ENCODE measurements at places on chromosomes 2 and 18.

GRCh38 chr2:59957504-59957903 lies 596.0 kb downstream of the BCL11A start:
- no peak for DNase-seq

DNA sequence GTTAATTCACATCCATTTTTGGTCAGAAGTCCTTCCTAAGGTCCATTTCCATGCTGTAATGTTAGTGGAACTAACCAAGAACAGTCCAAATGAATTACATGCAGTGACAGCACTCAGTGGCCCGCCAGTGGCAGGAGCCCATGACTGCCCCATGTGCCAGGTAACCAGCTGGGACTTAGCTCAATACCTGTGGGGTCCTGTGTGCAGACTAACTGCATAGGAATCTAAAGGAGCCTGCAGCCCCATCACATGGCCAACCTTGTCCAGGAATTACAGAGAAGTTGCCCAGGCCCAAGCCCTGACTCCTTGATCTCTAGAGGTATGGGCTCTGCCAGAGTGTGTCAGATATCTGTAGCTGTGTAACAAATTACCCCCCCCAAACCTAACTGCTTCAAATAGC lies 35.4 kb upstream of the GPR17 start:
- no peak for DNase-seq

DNA sequence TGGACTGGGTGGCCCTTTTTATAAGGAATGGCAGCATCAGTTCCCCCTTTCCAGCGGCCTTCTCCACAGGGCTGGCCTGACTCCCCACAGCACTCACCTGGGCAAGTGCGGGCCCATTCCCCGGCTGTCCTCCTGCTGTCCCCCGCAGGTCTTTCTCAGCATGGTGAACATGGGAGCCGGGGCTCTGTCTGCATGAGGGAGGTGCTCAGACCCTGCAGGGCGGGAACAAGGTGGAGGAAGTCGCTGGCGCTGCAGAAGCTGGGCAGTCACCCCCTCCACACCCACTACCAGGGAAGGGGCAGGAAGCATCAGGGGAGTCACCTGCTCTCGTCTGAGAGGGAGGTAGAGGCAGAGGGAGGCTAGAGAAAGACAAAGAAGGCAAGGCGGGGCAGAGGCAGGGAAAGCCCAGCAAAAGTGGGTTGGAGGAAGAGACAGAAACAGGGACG lies 12.2 kb downstream of the HES6 start:
- no peak for DNase-seq

- no peak for DNase-seq
These were observed 307.9 kb downstream of the SLC8A1 start for GRCh38 chr2:40144022-40144421.

GRCh38 chr2:35852-36251 lies 10.5 kb downstream of the FAM110C start:
- DNase-seq: no peak

DNA sequence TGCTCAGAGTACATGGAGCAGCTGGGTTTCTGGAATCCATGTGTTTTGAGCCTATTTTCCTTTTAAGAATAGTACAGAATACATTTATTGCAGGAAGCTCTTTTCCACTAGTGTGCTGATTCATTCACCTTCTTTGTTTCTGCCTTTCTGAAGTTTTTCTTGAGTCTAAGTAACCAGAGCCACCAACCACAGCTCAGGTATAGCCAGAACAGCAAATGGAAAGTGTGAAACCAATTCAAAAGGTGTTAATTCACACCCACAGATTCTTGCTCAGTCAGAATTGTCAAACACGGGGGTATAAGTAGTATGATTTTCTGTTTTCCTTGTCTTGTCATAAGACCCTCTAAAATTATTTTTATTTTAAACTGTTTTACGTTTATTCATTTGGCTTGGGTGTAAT lies 75.9 kb upstream of the DYNAP start:
- no peak for DNase-seq

- no peak for DNase-seq
These were observed 63.4 kb downstream of the MREG start for GRCh38 chr2:215949991-215950404.

DNA sequence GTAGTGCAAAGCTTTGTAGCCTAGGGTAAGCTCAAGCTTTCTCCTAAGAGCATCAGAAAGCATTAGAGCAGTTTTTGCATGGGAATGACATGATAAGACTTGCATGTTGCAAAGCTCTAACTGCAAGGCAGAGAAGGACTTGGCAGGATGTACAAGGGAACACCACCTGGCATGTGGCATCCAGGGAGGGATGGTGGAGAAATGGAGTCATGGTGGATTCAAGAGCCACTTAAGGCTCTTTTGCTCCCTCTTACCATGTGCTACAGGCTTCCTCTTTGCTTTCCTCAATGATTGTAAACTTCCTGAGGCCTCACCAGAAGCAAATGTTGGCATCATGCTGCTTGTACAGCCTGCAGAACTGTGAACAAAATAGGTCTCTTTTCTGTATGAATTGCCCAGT lies 266.0 kb downstream of the GLI2 start:
- DNase-seq: no peak

GRCh38 chr18:12015416-12016062 lies 34.2 kb downstream of the IMPA2 start:
- DNase-seq: no peak

- no peak for DNase-seq
These were observed 1898.8 kb upstream of the PIK3C3 start for GRCh38 chr18:40056079-40056692.

DNA sequence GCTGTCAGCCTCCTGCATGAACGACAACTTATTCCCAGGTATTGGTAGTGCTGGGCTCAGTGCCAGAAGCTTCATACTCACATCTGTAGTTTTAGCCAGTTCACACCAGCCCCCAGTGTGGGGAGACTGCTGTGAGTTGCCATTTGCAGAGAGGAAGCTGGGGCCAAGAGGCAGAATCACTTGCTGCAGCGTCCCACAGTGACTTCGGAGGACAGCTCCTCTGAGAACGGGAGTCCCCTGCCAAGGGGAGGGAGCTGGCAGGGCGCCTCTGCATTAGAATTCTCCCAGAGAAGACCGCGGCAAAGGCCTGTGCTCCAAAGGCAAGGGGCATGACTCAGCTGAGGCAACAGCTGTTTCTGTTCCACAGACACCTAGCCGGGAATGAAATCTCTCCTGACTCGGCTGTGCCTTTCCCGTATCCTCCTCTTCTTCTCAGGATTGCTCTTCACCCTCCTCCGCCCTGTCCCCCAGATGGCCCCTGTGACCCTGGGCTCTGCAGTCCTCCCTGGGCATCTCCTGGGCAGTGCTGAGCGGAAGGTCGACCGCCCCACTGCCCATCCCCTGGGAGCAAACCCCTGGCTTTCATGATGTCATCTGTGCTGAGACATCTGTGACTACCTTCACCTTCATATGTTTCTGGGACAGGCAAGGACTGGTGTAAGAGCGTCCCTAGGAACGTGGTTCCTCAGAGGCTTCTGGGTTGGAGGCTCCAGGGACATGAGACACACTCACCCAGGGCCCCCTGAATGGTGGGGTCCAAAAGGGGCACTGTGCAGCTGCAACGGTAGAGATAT lies 18.0 kb downstream of the MAL start:
- DNase-seq: no peak

DNA sequence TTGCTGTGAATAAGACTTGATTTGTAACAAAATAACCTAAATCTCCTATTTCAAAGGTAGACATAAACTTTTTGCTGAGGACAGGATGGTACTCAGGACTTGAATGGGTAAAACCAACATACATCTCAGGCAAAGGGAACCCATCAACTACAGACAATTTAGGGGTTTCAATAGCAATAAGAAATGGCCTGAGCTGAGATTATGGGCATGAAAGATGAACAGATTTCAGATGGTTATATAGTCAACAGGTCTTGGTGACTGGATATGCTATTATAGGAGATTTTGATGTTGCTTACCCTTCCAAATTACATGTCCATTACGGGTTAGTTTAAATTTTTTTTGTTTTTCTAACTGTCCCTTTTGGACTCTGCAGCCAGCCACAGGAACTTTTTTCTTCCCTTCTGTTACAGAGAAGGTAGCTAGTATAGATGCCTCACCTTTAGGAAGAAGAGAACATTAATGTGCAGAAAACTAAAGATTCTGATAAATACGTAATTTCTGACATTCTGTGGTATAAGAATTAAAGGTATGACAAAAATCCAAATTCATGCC lies 4.6 kb downstream of the RPS27A start:
- DNase-seq: no peak

GRCh38 chr2:42493468-42494354 lies at the start of gene KCNG3:
Gene KCNG3, minus strand, starts transcription at chr2:42493982. Its CDS starts 481 bp downstream, at chr2:42493501.
- DNase-seq: peak; percentile 46

- DNase-seq: no peak
These were observed 835.1 kb downstream of the RNF144A start for GRCh38 chr2:7752291-7752690.

DNA sequence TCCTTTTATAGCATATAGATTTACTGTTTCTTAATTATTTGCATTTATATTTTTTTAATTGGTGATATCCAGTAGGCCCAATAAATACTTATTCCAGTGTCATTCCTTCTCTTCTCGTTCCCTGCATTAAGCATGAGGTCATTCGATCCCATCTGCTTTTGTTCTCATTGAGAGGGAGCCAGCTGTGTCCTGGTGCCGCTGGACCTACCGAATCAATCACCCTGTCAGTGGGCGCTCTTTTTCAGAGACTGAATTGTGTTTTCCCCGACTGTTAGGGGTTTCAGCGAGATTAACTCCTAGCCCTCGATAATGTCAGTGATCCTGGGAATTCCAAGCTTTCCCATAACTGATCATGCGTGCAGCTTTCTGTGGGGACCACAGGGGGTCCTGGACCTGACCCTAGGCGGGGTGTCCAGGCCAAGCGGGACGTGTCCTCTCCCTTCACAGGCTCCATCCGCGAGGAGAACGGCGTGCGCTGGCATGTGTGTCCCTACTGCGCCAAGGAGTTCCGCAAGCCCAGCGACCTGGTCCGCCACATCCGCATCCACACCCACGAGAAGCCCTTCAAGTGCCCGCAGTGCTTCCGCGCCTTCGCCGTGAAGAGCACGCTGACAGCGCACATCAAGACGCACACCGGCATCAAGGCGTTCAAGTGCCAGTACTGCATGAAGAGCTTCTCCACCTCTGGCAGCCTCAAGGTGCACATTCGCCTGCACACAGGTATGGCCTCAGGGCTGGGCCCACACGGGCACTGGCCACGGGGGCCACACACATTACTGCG lies 72.4 kb downstream of the ZNF236 start:
- DNase-seq: no peak

- peak; percentile 46 for DNase-seq
These were observed 147.1 kb upstream of the FHL2 start for GRCh38 chr2:105545730-105546627.

- DNase-seq: no peak
These were observed 1612.6 kb upstream of the CELF4 start for GRCh38 chr18:39178166-39178565.

- DNase-seq: no peak
These were observed 143.1 kb downstream of the SETBP1 start for GRCh38 chr18:44823782-44824181.

DNA sequence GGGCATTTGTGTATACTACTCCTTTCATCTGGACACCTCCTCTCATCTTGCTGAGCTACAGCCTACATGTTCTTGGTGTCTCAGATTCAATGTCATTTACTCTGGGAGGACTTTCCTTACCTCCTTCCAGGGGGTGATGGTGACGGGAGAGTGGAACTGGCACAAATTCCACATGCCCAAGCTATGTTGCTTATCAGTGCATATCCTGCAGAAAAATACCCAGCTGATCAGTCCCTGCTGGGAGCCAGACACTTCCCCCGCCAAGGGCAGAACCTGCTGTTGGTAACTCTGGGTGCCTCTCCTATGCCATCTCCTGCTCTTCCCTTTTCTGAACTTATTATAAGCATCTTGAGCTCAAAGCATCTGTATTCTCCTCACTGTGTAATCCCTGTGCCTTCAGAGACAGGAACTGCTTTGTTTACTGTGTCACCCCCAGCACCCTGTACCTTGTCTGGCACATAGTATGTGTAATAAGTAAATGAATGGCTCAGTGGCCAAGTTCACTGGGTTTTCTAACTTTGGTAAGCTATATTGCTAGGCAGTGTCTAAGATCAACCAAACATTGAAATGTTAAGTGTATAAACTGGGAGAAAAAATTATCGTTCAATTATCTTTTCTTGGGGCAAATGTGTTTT lies 87.7 kb upstream of the LPIN2 start:
- no peak for DNase-seq

DNA sequence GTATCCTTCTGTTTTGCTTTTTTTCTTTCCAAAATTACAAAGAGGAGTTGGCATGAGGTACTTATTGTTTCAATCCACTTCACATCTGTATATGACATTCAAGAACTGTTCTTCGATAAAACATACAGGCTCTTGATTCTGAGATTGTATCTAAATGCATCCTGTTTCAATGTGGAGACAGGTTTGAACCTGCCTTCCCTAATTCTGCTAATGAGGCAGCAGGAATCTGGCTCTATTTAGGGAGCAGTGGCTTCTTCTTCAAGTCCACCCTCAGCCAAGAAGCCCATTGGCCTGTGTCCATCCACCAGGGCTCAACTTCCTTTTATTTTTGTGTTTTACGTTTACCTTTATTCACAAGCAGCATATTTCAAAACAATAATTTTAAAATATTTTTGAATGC lies 84.8 kb upstream of the PIK3C3 start:
- DNase-seq: no peak

DNA sequence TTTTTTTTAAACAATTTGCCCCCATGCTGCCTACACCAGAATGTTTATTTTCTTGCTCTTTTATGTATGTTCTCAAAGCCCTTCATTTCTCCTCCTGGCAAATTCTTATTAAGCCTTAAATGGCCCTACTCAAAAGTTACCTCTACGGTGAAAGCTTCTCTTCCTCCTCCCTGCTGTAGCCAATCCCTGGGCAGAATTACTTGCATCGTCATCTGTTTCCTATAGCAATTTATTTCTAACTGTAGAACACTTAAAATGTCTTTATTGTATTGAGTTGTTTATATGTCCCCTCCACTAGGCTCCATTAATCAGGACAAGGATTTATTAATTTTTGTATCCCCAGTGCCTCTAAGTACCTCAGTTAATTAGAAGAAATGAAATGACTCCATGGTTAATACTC lies 2.5 kb upstream of the RAD51AP2 start:
- DNase-seq: no peak

- DNase-seq: no peak
These were observed 6.9 kb upstream of the RAB17 start for GRCh38 chr2:237597196-237598145.

DNA sequence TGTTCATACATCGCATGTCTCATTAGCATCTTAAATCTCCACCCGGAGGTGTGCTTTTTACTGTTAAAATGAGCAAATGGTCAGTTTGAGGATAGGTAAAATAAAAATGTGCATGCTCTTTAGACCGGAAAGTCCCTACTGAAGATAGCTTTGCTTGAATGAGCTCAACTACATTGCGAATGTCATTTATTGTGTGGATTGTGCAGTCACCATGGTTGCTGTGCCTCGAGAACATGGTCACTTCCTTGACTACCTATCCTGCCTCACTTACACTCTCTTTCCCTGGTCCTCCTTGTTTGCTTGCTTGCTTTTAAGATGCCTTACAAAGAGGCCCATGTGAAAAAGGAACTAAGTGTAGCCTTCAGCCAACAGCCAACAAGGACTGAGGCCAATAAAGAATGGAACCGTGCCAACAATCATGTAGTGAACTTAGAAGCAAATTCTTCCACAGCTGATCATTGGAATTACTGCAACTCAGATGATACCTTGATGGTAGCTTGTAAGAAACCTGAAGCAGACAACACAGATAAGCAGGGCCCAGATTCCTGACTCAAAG lies 72.2 kb upstream of the BARD1 start:
- DNase-seq: no peak
